ENCODE measurements at places on chromosomes 11 and 22.

DNA sequence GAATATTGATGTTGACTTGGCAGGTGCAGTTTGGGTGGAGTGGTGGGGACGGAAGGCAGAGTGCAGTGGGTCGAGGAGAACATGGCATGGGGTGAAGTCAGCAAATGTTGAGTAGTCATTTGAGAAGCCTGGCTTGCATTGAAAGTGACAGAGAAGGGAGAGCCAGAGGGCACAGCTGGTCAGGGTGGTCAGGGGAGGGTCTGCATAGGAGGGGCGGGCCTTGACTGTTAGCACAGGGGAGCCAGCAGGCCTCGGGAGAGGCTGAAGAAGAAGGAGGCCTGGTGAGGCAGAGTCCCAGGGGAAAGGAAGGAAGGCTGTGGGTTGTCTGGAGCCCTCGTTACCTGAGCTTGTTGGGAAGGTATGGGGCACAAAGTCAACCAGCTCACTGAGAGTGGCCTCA is 230.8 kb upstream of the TBCEL start:
- H3K27ac ChIP-seq, result no peak overlapping the region
- peaks cover 13% of the 10 kb centered on the region for H3K27me3 ChIP-seq
- H3K36me3 ChIP-seq, result no peaks in the 10 kb centered on the region

- H3K4me3 ChIP-seq, result no peak overlapping the region
- peak; percentile 85 for DNase-seq
- H3K4me1 ChIP-seq, result peaks cover 8% of the 10 kb centered on the region
- H3K27me3 ChIP-seq, result no peaks in the 10 kb centered on the region
- H3K36me3 ChIP-seq, result no peaks in the 10 kb centered on the region
- no peak overlapping the region for H3K27ac ChIP-seq
Observed at GRCh38 chr11:108871152-108871551, 206.3 kb downstream of the DDX10 start.

- peak overlapping the region; percentile 72 for H3K27ac ChIP-seq
- peak; percentile 35 for DNase-seq
- peaks cover 15% of the 10 kb centered on the region for H3K4me1 ChIP-seq
- H3K4me3 ChIP-seq, result no peak overlapping the region
- no peaks in the 10 kb centered on the region for H3K27me3 ChIP-seq
- H3K36me3 ChIP-seq, result peaks cover 72% of the 10 kb centered on the region
Observed at GRCh38 chr22:35761037-35761436, 43.4 kb downstream of the APOL5 start.

DNA sequence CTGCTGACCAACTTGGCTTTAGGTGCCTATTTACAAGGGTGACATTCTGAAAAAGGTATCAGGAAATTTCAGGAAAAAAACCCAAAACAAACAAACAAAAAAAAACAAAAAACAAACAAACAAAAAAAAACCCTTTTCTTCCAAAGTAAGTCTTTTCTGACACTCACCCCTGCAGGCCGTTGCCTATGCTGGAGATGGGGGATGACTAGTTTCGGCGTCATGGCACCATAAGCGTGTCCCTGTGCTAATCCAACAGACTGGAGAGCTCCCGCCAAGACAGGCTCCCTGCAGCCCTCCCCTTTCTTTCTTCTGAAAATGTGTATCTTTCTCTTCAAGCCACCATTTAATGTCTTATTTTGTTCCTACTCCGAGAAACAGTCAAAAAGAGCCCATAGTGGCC is 13.7 kb downstream of the VSIG10L2 start:
- H3K27me3 ChIP-seq, result no peaks in the 10 kb centered on the region
- H3K4me3 ChIP-seq, result no peak overlapping the region
- H3K4me1 ChIP-seq, result peaks cover 8% of the 10 kb centered on the region
- DNase-seq, result no peak

DNA sequence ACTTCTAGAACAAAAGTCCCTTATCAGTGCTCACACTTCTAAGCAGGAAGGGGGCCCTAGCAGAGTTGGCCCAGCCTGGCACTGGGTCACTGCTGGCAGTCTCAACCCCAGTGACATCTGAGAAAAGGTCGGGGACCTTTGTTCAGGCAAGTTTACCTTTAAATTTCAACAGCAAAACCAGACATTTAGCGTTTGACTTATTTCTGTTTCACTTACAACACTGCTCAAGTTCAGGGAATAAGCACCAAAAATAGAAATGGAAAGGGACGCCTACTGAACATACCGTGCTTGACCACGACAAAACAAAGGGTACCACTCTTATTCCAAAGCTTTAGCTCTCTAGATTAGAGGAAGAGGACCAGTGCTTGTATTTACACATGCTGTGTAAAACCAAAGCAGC is 26.2 kb downstream of the PITPNB start:
- no peak overlapping the region for H3K4me3 ChIP-seq
- H3K27me3 ChIP-seq, result no peaks in the 10 kb centered on the region
- DNase-seq, result no peak
- H3K27ac ChIP-seq, result peak overlapping the region; percentile 83

DNA sequence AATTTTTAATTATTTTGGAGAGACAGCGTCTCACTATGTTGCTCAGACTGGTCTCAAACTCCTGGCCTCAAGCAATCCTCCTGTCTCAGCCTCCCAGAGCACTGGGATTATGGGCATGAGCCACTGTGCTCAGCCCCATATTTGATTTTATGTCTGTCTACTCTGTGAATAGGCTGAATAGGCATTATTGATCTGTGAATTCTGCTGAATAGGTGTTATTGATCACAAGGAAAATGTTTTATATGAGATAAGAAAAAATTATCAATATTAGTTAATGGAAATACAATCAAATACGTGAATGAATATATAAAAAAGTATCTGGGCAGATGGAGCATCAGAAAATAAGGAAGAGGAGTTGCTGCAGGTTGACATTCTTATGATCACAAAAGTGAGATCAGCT is 483.4 kb upstream of the LARGE1 start:
- no peak overlapping the region for H3K4me3 ChIP-seq

- peaks cover 22% of the 10 kb centered on the region for H3K4me1 ChIP-seq
- peaks cover 11% of the 10 kb centered on the region for H3K36me3 ChIP-seq
- no peaks in the 10 kb centered on the region for H3K27me3 ChIP-seq
- DNase-seq, result no peak
- H3K4me3 ChIP-seq, result peak overlapping the region; percentile 14
- H3K27ac ChIP-seq, result peak overlapping the region; percentile 49
Observed at GRCh38 chr22:31344256-31344577, 1.9 kb downstream of the PATZ1 start.

- no peak overlapping the region for H3K4me3 ChIP-seq
- no peaks in the 10 kb centered on the region for H3K4me1 ChIP-seq
- peak; percentile 67 for DNase-seq
- H3K27ac ChIP-seq, result no peak overlapping the region
- H3K36me3 ChIP-seq, result no peaks in the 10 kb centered on the region
Observed at GRCh38 chr11:19087658-19088057, 27.1 kb upstream of the MRGPRX2 start.

DNA sequence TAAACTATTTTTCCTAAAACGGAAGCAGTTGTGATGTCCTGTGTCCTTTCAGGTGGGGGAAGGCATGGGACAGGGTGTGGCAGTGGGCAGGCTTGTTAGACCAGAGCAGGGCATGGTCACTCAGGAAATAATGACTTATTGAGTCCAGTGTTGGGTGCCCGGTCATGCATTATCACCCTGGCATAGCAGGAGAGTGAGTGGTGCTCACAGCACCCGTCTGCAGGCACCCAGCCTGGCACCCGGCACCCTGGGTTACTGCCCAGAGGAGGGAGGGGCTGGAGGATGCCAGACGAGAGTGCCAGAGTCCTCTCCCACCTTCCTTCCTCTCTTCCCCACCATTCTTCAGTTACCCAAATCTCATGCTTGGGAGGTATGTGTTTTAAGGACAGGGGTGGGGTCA is 59.1 kb downstream of the ST3GAL4 start:
- H3K4me1 ChIP-seq, result peaks cover 6% of the 10 kb centered on the region
- H3K4me3 ChIP-seq, result no peak overlapping the region
- no peak overlapping the region for H3K27ac ChIP-seq
- no peak for DNase-seq
- peaks cover 2% of the 10 kb centered on the region for H3K36me3 ChIP-seq

GRCh38 chr11:7278314-7278917 is 26.7 kb downstream of the SYT9 start:
- DNase-seq, result peak; percentile 53
- no peaks in the 10 kb centered on the region for H3K36me3 ChIP-seq
- H3K27me3 ChIP-seq, result peaks cover 2% of the 10 kb centered on the region
- H3K4me1 ChIP-seq, result no peaks in the 10 kb centered on the region
- H3K4me3 ChIP-seq, result no peak overlapping the region
- H3K27ac ChIP-seq, result no peak overlapping the region

DNA sequence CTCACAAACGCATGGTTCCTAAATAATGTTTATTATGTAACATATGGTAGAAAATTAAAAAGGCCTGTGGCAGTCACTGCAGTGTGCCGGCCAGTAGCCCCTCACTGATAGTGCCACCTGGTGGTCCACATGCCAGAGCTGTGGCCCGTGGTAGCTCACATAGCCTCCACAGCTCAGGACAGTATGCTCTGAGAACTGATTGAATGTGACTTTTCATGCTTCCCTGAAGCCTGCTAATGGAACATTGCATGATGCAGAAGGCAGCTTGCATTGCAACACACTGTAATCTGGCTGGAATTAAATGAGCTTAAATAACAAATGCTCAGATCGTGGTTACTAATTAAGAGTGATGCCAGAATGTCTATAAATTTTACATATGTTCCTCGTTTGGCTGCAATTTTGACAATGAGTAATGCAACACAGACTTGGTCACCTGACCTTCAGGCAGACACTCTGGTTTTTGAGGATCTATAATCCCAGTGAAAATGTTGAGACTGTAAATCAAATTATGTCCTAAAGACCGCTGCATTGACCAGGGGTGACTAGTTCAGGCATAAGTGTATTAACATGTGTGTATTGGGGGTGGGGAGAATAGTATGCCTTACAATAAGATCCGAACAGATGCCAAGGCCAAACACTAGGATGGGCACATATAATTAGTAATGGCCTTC is 566.4 kb downstream of the METTL15 start:
- no peak overlapping the region for H3K4me3 ChIP-seq
- no peak overlapping the region for H3K27ac ChIP-seq
- H3K36me3 ChIP-seq, result no peaks in the 10 kb centered on the region
- DNase-seq, result peak; percentile 21
- H3K27me3 ChIP-seq, result no peaks in the 10 kb centered on the region

DNA sequence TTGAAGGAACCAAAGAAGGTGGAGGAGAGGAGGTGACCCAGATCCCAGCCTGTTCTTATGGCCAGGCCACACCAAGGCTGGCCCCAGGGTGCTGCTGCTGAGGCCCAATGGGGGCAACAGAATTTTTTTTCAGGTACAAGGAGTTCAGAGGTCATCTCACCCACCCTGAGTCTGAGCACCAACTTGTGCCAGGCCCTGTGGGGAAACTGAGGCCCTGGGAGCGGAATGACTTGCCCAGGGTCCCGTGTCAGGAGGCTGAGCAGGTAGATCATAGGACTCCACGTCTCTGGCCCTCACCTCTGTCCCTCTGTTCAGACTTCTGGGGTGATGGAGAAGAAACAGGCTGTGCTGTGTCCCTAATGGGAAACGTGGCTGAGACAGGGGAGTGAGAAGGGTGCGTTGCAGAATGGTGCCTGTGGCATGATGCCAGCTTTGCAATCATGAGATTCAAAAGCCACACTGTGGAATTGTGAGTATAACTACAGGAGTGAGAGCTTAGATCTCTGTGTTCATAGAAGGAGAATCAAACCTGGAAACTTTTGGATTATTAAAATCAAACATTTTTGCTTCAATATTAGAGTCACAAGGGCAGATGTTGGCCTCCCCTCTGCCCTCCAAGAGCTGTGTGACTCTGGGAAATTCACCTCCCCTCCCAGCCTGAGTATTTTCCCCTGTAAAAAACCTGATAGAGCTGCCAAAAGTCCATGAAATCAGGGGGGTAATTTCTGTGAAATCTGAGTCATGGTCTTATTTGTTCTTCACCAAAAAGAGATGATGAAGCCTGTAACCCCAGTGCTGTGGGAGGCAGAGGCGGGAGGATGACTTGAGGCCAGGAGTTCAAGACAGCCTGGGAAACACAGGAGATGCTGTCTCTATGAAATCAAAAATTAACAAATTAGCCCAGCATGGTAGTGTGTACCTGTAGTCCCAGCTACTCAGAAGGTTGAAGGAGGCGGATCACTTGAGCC is 874 bp downstream of the APOL1 start:
- peaks cover 2% of the 10 kb centered on the region for H3K4me1 ChIP-seq
- no peak overlapping the region for H3K4me3 ChIP-seq
- peak; percentile 55 for DNase-seq
- no peaks in the 10 kb centered on the region for H3K27me3 ChIP-seq

- no peak overlapping the region for H3K27ac ChIP-seq
- H3K36me3 ChIP-seq, result no peaks in the 10 kb centered on the region
- no peaks in the 10 kb centered on the region for H3K27me3 ChIP-seq
Observed at GRCh38 chr22:30998329-30998728, 29.3 kb downstream of the TUG1 start.

GRCh38 chr11:134532131-134532920 is 120.3 kb upstream of the B3GAT1 start:
- no peak overlapping the region for H3K27ac ChIP-seq
- H3K4me3 ChIP-seq, result no peak overlapping the region
- no peak for DNase-seq
- H3K27me3 ChIP-seq, result no peaks in the 10 kb centered on the region
- H3K4me1 ChIP-seq, result no peaks in the 10 kb centered on the region
- H3K36me3 ChIP-seq, result no peaks in the 10 kb centered on the region

DNA sequence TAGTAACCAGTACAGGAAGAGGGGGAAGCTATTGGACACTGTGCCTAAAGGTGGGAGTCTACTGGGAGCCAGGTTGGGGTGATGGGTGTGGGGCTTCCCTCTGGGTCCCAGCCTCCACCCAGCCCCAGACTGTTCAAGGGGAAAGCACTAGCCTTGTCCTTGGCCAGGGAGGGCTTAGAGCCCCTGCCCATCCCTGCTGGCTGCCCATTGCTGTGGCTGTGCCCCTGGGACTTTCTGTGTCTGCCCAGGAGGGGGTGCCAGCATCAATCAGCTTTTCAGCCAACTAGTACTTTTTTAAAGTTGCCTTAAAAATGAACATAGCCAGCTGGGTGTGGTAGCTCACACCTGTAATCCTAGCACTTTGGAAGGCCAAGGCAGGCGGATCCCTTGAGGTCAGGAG is 19.9 kb downstream of the INCENP start:
- DNase-seq, result no peak
- H3K4me3 ChIP-seq, result no peak overlapping the region
- no peaks in the 10 kb centered on the region for H3K27me3 ChIP-seq
- H3K36me3 ChIP-seq, result peaks cover 18% of the 10 kb centered on the region
- no peak overlapping the region for H3K27ac ChIP-seq

DNA sequence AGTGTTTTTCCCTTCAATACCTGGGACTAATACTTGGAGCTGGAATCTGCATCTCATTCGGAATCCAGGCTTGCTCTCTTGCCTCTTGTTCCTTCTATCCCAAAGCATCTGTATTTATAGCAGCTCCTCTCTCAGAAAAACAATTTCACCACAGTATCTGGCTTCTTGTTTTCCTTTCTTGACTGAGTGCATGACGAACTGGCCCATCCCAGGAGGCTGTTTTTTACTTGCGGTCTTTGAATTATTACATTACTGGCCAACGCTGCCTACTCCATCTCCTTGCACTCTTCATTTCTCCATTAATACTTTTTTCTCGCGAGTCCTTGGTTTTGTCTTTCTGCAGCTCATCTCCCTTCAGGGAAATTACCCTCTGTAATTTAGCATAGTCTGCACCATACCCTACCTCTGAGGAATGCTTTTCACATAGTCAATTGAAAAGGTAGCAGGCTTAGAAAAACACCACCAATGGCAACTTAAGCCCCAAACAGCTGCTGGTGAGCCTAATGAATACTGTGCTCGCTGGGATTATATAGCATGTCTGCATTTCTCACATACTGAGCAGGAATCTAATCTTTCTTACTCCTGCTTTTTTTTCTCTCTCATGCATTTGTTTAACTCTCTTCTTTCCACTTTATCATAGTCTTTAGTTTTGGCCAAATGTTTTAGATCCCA is 277.4 kb upstream of the SESN3 start:
- no peaks in the 10 kb centered on the region for H3K27me3 ChIP-seq
- H3K4me3 ChIP-seq, result no peak overlapping the region
- no peaks in the 10 kb centered on the region for H3K36me3 ChIP-seq
- H3K27ac ChIP-seq, result no peak overlapping the region

Measured in cardiac muscle cell (in vitro differentiated cells and primary cell).